ENCODE measurements at places on chromosomes 13 and 19.

DNA sequence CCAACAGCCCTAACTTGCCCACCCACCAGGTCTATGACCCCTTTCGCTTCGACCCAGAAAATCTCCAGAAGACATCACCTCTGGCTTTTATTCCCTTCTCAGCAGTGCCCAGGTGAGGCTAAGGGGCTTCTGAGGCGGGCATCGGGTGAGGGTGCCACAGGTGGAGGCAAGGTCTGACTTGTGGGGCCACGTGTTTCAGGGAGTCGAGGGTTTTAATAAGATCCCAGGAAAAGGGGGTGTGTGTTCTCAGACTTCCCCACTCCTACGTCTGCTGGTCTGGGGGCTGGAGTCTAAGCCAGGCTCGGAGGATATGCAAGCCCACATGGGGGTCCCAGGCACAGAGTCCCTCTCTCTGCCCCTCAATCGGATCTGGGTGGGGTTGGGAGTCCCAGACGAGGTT, 30.9 kb upstream of the CYP4F8 start:
- no peak for DNase-seq

GRCh38 chr13:106118050-106118449, 417.4 kb downstream of the EFNB2 start:
- no peak for DNase-seq

DNA sequence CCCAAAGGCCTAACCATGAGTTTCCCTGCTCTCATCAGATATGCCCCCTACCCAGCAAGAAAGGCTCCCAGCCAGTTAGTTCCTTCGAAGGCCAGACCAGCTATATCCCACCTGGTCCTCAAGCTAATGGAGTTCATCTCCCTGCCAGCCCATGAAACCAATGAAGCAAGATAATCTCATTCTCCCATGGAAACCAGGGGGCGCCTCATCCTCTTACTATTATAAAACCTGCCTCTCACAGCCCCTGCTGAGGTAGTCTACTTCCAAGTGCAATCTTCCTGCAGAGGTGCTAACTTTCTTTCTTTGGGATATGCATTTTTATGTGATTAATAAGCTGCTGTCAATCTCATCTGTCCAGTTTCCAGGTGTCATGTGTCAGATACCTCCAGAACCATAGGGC, 34.0 kb upstream of the ZNF573 start:
- DNase-seq = no peak

- DNase-seq = no peak
Measured at GRCh38 chr13:23432626-23433025, 876 bp downstream of the SACS start.

- DNase-seq = no peak
Measured at GRCh38 chr19:12647490-12648071, 19.0 kb downstream of the MAN2B1 start.

DNA sequence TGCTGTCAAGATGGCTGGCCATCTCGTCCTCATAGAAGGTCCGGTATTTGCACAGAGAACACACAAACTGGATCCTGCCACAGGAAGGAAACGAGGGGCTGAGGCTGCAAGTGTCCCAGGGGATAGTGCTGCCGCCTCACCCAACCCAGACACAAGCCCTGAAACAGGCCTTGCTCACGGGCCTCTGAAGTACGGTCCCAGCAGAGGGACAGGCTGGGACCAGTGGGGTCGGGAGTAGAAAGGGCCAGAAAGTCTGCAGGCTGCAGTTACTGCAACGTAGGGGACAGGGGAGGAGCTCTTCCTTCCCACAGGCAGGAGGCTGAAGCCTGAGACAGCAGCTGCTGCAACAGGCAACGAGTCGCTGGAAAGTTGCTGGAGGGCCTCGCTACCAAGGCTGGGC, 18.2 kb upstream of the AKAP8 start:
- DNase-seq = no peak

GRCh38 chr19:43438291-43439031, 23.8 kb downstream of the TEX101 start:
- no peak for DNase-seq

GRCh38 chr19:13989487-13989886, 16.6 kb downstream of the RFX1 start:
- no peak for DNase-seq

DNA sequence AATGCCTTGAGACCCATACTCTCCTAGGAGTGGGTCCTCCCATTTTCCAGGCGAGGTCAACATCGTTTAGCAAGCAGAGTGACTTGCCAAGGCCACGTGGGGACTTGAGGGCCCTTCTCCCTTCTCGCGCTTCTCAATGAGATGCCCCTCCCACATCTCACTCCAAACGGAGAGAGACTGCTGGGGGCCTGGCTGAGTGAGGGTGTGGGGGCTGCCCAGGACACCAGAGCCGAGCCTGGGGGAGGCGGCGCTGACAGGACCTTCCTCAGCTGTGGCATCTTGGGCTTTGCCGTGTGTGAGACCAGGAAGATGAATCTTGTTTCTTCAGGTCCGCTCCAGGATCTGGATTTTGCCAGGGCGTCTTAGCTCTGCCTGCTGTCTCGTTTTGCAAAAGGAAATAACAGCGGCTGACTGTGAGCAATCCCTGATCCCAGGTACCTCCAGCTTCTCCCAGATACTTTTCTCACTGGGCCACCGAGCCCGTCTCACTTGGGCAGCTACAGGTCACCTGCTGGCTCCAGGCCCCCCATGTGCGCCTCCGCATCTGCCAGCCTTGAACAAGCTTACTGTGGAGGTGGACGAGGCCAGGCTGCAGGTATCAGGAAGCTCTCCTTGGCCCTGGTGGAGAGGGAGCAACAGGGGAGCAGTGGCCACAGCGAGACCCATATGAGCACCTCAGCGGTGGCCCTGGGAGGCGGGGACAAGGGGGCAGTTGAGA, 6.0 kb downstream of the COX6B2 start:
- DNase-seq = no peak

DNA sequence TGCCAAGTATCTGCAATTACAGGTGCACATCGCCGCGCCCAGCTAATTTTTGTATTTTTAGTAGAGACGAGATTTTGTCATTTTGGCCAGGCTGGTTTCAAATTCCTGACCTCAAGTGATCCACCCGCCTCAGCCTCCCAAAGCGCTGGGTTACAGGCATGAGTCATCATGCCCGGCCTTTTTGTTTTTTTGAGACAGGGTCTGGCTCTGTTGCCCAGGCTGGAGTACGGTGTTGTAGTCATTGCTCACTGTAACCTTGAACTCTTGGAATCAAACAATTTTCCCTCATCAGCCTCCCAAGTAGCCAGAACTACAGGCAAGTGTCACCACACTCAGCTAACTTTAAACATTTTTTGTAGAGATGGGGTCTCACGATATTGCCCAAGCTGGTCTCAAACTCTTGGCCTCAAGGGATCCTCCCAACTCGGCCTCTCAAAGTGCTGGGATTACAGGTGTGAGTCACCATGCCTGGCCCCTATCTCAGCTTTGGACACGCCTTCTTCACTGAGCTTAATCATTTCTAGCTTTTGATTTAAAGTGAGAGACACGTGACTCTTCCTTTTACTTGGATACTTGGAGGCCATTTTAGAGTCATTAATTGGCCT, 4.0 kb upstream of the IRGC start:
- DNase-seq = no peak

- no peak for DNase-seq
Measured at GRCh38 chr13:60312851-60313505, 84.0 kb upstream of the TDRD3 start.

DNA sequence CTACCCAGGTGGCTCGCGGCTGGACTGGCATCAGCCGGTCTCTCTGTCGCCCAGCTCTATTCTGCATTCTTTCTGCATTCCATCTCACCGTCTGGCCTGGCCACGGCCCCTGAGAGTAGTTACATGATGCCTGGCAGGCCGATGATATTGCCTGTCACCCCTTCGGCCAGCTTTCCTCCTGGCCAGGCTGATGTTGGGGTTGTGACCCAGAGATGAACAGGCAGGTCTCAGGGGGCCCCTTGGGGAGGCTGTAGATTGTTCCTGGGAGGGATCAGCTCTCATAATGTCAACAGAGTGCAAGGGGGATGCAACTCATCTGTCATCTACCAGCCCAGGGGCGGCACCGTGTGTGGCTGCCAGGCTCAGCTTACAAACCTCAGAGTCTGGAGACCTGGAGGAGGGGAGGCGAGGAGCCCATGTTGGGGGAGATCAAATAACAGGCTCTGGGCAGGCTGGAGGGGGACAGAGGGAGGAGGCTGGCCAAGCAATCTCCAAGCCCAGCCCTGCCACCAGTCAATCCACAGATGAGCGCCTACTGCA, 13.6 kb upstream of the FBXO17 start:
- DNase-seq = no peak

GRCh38 chr13:73334445-73334844, 275.6 kb downstream of the KLF5 start:
- no peak for DNase-seq

- DNase-seq = no peak
Measured at GRCh38 chr13:88395804-88396203, 724.6 kb downstream of the SLITRK5 start.

- DNase-seq = no peak
Measured at GRCh38 chr13:67091603-67092002, 138.5 kb downstream of the PCDH9 start.

- DNase-seq = no peak
Measured at GRCh38 chr19:51098365-51099046, 9.7 kb downstream of the CTU1 start.

DNA sequence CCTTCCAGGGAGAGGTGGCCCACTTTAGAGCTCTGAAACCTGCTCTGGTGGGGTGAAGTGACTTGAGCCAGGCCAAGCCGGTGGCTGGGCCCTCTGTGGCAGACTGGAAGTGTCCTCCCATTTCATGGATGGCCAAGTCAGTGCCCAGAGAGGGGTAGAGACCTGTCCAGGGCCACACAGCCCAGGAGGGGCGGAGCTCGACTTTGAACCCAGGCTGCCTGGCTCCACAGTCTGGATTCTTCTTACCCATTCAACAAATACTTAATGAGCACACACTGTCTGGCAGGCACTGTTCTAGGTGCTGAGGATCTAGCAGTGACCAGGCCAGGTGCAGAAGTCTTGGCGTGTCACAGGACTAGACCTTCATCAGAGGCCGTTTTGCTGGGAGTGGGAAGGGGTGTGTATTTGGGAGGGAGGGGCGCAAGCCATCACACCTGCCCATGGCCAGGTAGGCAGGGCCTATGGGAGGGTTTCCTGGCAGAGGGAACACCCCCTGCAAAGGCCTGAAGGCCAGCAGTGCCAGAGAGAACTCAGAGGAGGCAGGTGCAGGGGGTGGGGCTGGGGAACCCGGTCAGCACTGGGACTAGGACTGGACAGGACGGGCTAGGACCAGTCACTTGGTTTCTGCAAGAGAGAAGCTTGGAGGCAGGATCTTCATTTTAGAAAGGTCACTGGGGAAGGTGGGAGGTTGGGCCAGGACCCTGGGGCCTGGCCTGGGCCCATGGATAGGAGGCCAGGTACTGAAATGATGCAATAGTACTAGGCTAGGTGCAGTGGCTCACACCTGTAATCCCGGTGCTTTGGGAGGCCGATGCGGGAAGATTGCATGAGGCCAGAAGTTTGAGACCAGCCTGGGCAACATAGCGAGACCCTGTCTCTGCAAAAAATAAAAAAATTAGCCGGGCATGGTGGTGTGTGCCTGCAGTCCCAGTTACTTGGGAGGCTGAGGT, 31.8 kb downstream of the DNM2 start:
- DNase-seq = no peak

- no peak for DNase-seq
Measured at GRCh38 chr13:40984668-40985366, 34.3 kb downstream of the ELF1 start.

DNA sequence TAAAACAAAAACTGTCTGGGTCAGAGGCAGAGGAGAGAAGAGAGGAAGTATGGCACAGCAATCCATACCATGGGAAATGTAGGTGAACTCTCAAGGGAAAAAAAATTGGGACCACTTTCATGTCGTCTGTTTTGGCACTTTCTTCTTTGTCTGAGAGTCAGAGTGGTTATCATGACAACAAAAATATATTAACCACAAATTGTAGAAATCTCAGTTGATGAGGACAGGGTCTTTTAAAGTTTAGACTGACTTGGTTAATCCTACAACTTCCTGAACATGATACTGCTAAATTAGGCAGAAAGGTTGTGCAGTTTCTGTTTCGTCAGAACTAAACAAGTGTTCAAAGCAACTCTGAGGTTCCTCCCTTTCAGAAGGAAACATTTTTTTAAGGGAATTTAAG, 15.2 kb downstream of the KLF5 start:
- no peak for DNase-seq

DNA sequence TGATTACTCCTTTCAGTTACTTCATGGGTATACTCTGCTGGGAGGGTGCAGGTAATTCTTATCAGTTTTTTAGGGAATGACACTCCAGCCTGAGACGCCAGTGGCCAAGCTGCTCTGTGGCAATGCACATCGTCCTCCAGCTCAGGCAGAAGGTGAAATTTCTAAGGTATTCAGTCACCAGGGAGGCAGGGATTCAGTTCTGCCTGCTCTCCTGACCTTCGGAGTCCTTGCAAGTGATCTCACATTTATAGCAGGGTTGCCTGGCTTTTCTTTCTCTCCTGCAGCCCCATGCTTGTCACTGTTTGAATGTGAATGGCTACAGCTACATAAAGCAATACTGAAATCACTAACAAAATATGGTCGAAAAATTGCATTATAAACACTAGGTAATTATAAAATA, 1447.5 kb downstream of the EFNB2 start:
- DNase-seq = no peak

DNA sequence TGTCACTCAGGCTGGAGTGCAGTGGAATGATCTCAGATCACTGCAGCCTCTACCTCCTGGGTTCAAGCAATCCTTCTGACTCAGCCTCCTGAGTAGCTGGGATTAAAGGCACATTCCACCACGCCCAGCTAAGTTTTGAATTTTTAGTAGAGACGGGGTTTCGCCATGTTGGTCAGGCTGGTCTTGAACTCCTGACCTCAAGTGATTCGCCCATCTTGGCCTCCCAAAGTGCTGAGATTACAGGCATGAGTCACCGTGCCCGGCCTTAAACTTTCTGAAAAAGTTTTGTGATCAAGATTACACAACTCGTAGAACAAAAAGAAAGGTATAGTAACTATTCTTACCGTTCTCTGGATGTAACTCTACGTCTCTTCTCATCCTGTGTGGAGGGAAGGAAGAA, 21.2 kb downstream of the DNMT1 start:
- no peak for DNase-seq

GRCh38 chr19:54650108-54650655, 12.6 kb upstream of the LILRB4 start:
- no peak for DNase-seq

- no peak for DNase-seq
Measured at GRCh38 chr13:109756778-109757177, 29.6 kb downstream of the IRS2 start.

- no peak for DNase-seq
Measured at GRCh38 chr19:39494661-39495060, 4.1 kb upstream of the DLL3 start.
